ENCODE measurements at places on chromosomes 3 and 15.

GRCh38 chr15:90603893-90604292, 74.2 kb downstream of the CRTC3 start:
- no peak for DNase-seq

- DNase-seq = no peak
Observed at GRCh38 chr3:146814601-146815315, 209.6 kb upstream of the PLSCR5 start.

DNA sequence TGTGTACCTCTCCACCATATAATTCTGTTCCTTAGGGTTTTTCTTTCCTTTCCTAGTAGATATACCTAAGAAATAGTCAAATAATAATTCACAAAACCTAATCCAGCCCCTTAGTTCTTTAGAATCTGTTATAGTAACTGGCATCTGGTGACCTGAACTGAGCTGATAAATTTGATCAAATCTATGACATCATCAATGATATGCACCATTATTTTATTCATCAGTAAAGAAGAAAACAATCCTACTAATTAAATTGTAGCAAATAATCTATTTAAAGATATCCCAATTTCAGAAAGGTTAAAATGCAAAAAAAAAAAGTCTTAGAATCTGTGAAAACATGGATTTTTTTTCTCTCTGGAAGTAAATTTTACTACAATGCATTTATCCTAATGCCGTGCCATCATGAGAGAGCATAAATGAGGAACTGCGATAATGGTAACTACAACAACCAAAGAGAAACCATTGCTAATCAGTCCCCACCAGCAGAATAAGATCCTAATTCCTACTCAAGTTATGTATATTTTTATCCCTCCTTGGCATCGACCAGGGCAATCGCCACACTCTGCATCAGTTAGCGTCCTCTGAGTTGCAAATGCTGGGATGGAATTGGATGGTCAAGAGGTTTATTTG, 6.6 kb upstream of the MNS1 start:
- DNase-seq = no peak

DNA sequence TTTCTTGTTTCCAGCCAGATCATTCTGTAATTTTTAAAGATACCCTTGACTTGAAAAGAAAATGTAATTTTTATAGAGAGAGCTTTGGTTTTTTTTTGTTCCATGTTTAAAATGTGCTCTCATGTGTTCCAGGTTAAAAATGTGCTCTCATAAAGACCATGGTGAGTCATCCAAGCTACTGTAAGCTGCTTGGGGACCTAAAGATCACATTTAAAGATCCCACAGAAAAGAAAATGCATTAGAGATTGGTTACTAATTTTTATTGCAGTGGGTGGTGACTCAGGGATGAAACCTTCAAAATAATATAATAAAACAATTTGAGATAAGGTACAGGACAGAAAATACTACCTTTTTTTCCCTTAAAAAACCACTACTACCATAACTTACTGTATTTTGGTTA, 11.0 kb downstream of the TCF12 start:
- no peak for DNase-seq

DNA sequence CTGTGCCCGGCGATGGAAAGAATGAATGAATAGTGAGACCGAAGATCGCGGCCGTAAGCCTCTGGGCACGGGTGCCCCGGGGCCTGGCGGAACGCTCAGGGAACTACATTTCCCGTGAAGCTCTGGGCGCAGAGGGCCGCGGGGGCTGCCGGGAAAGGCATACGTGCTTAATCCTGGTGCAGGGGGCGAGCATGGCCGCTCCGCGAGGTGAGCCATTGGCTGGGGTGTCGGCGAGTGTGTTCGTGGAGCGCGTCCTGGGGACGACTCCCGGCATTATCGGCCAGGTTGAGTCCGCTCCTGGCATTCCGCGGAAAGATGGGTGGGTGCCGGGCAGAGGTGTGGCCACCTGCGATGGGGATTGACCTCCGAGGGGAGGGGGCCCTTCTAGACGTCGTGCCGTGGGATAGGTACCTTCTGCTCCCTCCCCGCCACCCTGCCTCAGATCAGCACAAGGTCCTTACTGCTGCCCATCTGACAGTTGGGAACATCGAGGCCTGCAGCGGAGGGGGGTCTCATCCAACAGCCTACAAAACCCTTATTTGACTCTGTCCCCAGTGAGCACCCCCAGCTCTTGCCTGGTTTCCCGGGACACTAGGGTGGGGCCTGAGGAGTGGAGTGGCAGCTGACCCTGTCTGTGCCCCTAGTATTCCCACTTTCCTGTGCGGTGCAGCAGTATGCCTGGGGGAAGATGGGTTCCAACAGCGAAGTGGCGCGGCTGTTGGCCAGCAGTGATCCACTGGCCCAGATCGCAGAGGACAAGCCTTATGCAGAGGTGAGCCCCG, at the start of gene MPI:
Gene MPI (plus strand): TSS at position 160 of the 782 bp plus-strand sequence. CDS start 32 bp downstream, at position 192.
- peak; percentile 91 for DNase-seq

DNA sequence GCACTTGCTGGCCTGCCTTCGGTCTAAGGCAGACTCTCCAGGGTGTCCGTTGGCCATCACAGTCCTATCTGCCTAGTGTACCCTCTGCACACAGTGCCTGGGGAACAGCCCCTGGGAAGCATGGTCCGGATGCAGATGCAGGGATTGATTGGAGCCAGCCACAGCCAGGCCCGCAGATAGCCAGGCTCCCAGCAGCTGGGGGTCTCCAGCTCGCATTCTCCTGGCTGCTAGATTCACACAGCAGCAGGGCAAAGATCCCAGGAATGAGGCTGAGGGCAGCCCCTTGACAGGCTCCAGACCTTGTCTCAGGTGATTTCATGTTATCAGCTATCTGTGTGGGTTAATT, 41.4 kb downstream of the IRAK2 start:
- no peak for DNase-seq

GRCh38 chr3:158718490-158719170, 13.6 kb downstream of the RARRES1 start:
- DNase-seq = no peak

GRCh38 chr3:55774856-55775255, 287.8 kb upstream of the WNT5A start:
- DNase-seq = no peak

- no peak for DNase-seq
Observed at GRCh38 chr3:175274474-175275218, 415.5 kb downstream of the NAALADL2 start.

GRCh38 chr3:168360993-168361392, 265.3 kb upstream of the GOLIM4 start:
- no peak for DNase-seq

- no peak for DNase-seq
Observed at GRCh38 chr15:62546628-62547027, 381.5 kb upstream of the C2CD4B start.

- DNase-seq = peak; percentile 64
Observed at GRCh38 chr3:111541911-111542483, at the start of gene CD96. Gene CD96 (plus strand): TSS chr3:111542197. CDS start chr3:111542249, 52 bp downstream.

DNA sequence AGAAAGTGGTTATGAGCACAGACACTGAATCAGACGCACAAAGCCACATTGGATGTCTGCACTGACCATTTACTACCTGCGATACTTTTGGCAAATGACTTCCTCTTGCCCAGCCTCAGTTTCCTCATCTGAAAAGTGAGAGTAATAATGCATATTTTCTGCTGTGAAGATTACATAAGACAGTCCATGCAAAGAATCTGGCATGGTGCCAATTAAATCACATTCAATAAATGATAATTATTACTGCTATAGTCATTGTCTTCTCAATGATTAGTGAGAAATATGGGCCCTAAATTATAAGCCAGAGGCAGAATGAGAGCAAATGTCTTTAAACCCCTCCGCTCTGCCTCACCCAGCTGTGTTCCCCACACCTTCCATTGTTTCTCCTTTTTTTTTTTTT, 16.0 kb upstream of the BCL2L10 start:
- DNase-seq = no peak

- no peak for DNase-seq
Observed at GRCh38 chr3:76624164-76624563, 415.7 kb upstream of the ROBO2 start.

DNA sequence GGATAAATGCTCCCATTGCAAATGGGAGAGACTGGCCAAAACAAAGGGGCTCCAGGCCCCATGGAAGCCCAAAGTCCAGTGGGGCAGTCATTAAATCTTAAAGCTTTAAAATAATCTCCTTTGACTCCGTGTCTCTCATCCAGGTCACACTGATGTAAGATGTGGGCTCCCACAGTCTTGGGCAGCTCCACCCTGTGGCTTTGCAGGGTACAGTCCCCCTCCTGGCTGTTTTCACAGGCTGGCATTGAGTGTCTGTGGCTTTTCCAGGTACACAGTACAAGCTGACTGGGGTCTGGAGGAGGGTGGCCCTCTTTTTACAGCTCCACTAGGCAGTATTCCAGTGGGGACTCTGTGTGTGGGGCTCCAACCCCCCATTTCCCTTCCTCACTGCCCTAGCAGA, 45.9 kb downstream of the NIPA2 start:
- no peak for DNase-seq

GRCh38 chr15:53068636-53069035, 278.5 kb upstream of the ONECUT1 start:
- no peak for DNase-seq

- no peak for DNase-seq
Observed at GRCh38 chr3:114827495-114827894, 319.6 kb downstream of the ZBTB20 start.

DNA sequence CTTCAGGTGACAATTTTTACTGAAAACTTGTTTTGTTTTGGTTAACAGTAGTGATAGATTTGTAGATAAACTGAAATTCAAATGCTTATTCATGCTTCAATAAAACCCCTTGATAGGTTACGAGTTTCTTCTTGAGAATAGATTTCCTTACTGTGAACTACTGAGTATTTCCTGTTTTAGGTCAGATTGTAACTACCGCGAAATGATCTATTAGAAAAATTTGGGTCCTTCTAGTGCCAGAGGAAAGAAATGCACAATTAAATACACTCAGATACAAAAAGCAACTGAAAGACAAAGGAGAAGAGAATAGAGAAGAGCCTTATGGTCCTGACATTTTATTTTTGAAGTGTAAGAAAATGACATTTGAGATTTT, 251.7 kb upstream of the TBL1XR1 start:
- no peak for DNase-seq

GRCh38 chr3:183954875-183955274, 62.8 kb downstream of the ABCC5 start:
- DNase-seq = no peak

DNA sequence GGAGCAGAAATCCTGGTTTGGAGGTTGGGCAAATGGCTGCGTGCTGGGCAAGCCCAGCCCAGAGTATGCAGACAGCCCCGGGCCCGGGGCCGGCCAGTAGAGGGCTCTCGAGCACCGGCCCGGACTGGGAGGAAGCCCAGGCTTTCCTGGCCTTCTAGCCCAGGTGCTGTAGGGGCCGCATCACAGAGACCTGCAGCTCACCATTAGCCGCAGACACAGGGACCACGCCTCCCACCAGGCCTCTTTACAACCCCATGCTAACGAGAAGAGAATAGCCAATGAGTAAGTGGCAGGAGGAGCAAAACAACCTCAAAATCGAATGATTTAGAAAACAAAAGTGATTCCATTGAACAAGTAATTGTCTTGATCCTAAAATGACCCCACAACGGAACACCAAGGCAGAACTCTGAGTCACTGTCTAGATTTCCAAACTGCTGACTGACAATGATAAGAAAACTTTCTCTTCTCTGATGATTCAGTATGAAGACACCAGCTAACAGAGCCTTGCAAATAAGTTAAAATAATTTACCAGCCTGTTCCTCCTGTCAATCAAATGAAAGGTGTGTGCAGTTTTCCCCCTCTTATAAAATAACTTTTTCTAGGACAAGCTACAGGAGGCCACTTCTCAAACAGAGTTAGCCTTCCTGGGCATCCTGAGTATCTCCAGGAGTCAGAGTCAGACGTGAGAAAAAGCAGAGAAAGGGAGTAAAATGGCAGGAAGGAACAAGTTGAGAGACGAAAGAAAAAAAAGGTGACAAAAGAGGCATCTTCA, 102.2 kb downstream of the DGKG start:
- DNase-seq = peak; percentile 75

DNA sequence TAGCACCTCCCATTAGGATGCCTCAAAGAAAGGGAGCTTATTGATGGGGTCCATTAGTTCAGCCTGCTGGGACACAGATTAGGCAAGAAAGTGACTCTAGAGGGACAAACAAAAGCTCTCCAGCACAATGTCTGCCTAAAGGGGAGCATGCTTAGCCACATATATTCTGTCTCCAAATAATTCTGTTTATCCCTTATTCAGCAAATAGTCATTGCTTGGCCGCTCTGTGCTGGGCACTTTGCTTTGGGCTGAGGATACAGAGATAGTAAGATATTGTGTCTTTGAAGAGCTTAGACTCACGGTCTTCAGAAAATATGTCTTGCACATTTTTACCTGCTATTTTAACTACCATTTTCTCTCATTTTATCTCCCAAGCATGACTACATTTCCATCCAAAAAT, 159.8 kb downstream of the SYNPR start:
- no peak for DNase-seq

DNA sequence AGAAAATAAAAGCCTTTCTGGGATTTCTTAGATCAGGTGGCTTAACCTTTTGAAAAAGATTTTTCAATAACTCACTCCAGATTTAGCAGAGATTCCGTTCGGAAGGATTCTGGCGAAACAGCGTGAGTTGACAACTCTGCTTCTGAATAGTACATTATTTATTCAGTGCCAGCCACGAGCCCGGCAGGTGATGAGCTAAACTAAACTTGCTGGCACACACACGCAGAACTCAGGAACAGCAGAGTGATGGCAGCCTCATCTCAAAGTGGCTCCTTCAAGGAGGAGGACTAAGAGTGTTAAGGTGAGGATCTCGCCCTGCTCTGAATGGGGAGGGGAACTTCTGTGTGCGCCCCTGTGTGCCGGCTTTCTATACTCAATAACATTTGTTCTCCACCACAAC, 114.3 kb downstream of the FAM43A start:
- DNase-seq = no peak
